ENCODE measurements at places on chromosomes 1 and 21. TPM values are rescaled to one million over a fixed set of nuclear protein-coding genes. Genes with fewer than 3 reads are reported as not detected.
A peak's percentile ranks its signal among the peaks of the same experiment; 100 is the strongest.

DNA sequence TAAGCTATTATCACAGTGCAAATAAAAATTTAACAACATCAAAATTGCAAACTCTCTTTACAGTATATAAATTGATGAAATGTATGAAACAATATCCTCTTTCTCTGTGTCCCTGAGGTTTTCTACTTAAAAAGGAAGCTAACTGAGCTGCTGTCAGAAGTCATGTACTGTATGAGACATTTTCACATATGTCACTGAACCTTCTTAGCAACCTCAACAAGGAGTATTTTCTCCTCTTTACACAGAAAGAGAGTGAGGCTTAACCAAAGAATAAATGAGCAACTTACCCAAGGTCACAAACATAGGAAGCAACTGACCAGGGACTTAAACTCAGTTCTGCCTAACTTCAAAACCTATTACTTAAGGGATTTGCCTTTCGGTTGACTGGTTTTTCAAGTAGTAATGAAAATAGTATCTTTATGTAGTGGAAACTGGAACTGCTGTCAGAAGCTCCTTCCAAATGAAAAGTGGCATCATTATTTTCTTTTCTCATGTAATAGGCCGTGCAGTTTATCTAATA lies 288.9 kb downstream of the LRRIQ3 start:
- no peak for DNase-seq

GRCh38 chr1:115337633-115338456 lies at the start of gene NGF:
Gene NGF, minus strand, starts transcription at chr1:115338249. Its CDS starts 51,454 bp downstream, at chr1:115286795.
- peak; percentile 88 for DNase-seq

DNA sequence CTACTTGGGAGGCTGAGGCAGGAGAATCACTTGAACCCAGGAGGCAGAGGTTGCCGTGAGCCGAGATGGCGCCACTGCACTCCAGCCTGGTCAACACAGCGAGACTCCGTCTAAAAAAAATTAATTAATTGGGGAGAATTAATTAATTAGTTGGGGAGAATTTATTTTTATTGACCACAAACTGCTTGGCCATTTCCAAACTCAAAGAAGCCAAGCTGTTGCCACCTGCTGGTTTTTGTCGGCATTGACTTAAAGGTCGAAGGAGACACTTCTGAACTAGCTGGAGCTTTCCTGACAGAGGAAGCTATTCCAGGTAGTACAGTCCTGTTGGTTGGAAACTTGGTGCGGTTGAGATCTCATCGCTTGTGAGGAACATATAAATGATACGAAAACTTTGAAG lies 13.1 kb downstream of the MAP1LC3C start:
- no peak for DNase-seq

DNA sequence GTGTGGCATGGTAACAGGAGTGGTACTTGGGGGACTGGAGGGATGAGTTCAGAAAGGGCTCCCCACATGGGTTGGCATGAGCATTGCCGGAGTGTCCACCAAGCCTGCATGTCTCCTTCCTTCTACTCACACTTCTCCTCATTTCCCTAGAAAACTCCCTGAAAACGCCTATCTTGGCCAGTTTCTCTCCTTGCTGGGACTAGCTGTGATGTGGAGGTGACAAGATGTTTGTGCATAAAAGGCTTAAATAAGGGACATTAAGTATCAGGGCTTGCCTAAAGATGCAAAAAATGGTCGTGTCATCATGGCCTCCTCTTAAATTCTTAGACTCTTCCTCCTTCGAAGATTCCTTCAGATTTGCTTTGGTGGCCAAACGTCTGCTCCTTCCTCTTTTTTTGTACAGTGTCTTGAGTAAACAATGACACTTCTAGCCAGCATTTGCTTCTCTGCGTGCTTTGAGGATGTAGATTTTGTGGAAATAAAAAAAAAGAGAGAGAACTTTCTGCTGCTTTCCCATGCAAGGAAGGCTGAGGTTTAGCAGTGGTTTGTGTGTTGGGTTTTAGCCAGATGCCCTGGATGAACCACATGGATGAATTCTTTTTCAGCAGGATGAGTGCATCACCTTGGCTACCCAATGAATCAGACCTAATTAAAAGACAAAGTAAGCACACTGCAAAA lies 239.1 kb upstream of the IRF2BP2 start:
- no peak for DNase-seq

Gene SUSD4
- not detected for total RNA-seq

DNA sequence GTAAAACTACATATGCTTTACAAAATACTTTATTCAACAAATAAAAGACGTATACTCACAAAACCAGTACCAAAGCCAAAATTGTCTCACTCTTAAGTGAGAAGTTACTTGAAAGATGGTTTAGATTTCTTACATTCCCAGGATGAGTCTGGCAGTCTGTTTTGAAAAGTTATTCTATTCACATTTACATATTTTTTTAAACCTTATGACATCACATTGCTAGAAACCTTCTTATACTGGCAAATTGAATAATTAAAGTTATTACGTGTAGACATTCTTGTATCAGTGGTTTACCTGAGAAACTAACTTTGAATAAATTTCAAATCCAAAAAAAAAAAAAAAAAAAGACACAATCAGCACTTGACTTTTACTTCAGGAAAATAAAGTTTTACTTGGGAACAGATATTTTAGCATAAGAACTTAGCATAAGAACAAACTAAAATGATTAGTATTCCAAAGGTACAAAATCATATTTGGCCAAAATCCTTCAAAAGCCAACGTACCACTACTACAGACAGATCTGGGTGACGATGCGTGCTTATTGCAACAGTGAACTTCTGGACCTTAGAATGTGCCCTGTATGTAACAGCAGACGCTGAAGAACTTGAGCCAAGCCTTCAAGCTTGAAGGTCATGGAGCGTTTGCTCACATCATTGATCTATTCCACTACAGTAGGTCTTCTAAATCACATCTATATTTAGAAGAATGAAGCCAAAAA lies 2.5 kb downstream of the CDC42BPA start:
- no peak for DNase-seq

Gene KRTAP10-7
- total RNA-seq, result not detected

GRCh38 chr1:12527564-12527963 lies 90.4 kb downstream of the DHRS3 start:
- no peak for DNase-seq

GRCh38 chr1:162383516-162383915 lies 2.0 kb downstream of the C1orf226 start:
- DNase-seq, result no peak

- DNase-seq, result no peak
These were observed 9.6 kb upstream of the SPEN start for GRCh38 chr1:15837931-15838330.

Gene S100A7A
- not detected for total RNA-seq

GRCh38 chr1:179365342-179366092 lies at the start of gene AXDND1:
Gene AXDND1, plus strand, starts transcription at chr1:179365971. Its CDS starts 539 bp downstream, at chr1:179366510.
- DNase-seq, result peak; percentile 96

Gene PIAS3
- 71.2 TPM for total RNA-seq

GRCh38 chr1:151832318-151832980 lies 847 bp upstream of the RORC start:
- DNase-seq, result peak; percentile 93

DNA sequence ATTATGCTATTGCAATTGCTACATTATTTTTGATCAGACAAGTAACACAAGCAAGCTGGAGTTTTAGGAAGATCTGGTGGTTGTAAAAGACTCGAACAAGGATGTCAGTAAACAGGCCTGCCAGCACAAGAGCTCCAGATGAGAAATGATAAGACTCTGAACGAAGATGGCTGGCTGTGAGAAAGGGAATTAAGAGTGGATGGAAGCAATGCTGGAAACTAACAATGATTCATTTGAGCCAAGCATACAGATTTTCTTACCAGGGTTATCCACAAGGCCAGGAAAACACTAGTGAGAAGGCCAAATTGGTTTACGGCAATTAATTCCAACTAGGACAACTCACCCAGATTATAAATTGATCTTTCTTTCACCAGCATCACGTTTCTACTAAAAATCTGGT lies 54.2 kb downstream of the NRIP1 start:
- DNase-seq, result no peak

DNA sequence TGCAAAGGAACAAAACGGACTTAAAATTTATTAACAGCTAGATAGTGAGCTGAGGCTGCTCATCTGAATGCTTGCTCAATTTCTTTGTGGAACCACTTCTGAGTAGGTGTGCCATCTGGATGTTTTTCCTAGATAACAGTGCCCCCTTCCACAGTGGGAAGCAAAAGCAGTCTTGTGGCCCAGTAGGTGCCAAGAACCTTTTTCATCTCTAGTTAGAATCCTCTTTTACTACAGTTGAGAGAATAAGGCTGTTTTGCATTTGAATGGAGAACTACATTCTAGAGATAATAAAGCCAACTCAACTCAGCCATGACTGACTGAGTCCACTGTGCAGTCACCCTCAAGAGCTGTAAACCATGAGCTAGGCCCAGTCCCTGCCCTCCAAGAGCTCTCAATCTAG lies 13.3 kb downstream of the F3 start:
- no peak for DNase-seq

- DNase-seq, result no peak
These were observed 4.6 kb upstream of the ZNF678 start for GRCh38 chr1:227558732-227559262.

Gene TRIM17
- total RNA-seq, result 7.4 TPM

GRCh38 chr1:9814619-9815018 lies 9.1 kb downstream of the CLSTN1 start:
- no peak for DNase-seq

- no peak for DNase-seq
These were observed 90.5 kb downstream of the ADARB1 start for GRCh38 chr21:45164838-45165237.

DNA sequence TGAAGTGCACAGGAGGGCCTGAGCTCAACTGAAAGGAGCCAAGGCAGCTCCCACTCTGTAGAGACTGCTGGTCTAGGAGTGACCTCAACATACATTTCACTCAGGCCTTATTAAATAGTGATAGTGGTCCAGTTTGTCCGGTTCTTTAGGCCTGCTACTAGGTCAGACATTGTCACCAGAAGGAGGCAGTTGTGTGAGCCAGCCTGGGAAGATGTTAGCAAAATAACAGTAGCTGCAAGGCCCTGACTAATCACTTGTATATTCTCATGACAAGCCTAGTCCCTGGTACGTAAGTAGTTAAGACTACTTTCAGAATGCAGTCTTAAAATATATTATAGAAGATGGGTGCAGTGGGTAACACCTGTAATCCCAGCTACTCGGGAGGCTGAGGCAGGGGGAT lies 264.0 kb upstream of the CAMK1G start:
- DNase-seq, result no peak

- no peak for DNase-seq
These were observed 25.6 kb upstream of the ZNF436 start for GRCh38 chr1:23395154-23395724.

DNA sequence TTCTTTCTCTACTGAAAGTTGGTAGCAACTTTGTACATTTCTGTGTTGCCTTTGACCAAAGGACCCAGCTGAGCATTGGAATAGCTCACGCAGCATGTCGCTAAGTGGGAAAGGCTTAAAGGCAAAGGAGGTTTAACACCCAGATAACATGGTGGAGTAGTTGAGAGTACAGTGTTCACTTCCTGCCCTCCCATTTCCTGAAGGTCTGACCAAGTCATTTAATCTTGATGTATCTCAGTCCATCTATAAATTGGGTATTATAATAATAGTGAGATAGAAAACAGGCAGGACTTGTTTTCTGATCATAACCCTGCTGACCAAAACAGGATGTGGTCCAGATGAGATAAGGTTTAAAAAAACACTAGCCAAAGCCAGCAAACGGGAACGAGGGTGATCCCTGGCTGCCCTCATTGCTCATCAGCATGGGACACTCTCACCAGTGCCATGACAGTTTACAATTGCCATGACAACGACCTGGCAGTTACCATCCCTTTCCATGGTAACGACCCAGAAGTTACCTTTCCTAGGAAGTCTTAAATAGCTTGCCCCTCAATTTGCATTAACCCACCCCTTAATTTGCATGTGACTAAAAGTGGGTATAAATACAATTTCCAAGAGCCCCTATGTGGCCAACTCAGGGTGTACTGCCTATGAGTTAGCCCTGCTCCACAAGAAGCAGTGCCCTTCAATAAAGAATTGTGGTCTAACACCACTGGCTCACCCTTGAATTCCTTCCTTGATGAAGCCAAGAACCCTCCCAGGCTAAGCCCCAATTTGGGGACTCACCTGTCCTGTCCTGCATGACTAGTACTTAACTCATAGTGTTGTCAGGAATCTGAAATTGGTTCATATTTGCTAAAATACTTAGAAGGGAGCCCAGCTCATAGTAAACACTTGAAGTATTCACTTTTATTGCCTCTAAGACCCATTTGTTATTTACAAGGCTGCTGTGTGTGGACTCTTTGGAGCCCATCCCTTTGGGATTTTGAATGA lies 28.4 kb upstream of the FHAD1 start:
- peak; percentile 54 for DNase-seq

DNA sequence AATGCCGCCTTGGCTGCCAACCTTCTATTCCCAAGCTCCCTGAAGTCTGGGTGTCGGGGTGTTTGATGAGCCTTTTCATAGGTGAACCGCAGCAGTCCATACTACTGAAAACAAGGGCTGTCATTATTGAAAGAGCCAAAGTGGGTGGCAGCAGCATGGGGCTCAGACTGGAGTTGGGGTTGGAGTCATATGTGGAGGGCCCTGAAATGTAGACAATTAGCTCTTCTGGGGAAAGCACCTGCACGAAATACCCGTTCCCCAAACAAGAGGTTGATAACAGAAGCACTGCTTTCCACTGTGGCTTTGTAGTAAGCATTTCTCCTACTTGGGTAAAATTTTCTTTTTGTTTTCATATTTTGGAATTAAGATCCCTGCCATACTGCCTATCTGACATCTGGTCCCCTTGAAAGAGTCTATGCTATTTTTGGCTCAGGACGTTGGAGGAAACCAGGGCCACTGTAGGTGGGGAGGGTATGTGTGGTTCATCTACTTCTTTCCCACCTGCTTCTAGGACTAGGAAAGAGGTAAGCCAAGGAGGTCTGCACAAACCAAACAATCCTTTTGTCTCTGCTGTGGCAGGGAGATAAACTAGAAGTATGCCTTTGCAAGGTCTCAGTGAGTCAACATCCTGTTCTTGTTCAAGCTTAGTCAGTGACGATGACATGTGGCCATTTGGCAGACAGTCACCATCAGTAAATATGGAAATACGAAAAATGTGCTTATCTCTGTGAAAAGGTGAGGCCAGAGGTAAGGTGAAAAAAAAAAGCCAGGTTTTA lies 197.0 kb upstream of the UBE2U start:
- DNase-seq, result no peak

- no peak for DNase-seq
These were observed 13.0 kb upstream of the PLPPR5 start for GRCh38 chr1:99017655-99018054.

Gene ESPN
- 12.2 TPM for total RNA-seq

- DNase-seq, result no peak
These were observed 69.3 kb downstream of the RERE start for GRCh38 chr1:8747879-8748825.

- DNase-seq, result no peak
These were observed 49.6 kb downstream of the LRRC71 start for GRCh38 chr1:156970017-156970416.

Gene FCRL4
- total RNA-seq, result not detected

Measured in upper lobe of left lung (tissue), 6 donors.